ENCODE measurements at places on chromosomes 7 and 10. TPM values are rescaled to one million over a fixed set of nuclear protein-coding genes. Genes with fewer than 3 reads are reported as not detected.

SPDYE6 gene
- total RNA-seq, result not detected

TLX1 gene
- not detected for total RNA-seq

FBXL13 gene
- 0.83 TPM for total RNA-seq

AP1S1 gene
- total RNA-seq, result 139 TPM

VAX1 gene
- total RNA-seq, result 1.3 TPM

SNX10 gene
- 2.2 TPM for total RNA-seq

PDK4 gene
- total RNA-seq, result 9.4 TPM

DDX50 gene
- 30.4 TPM for total RNA-seq

AHR gene
- 7.4 TPM for total RNA-seq

DCLRE1C gene
- 7.0 TPM for total RNA-seq

VPS37D gene
- total RNA-seq, result 2.6 TPM

ABCA13 gene
- not detected for total RNA-seq

HOGA1 gene
- total RNA-seq, result 1.7 TPM

COL26A1 gene
- 0.62 TPM for total RNA-seq

C10orf95 gene
- 0.34 TPM for total RNA-seq

STEAP4 gene
- total RNA-seq, result not detected

ARMC10 gene
- 34.6 TPM for total RNA-seq

CPA1 gene
- not detected for total RNA-seq

MYL7 gene
- not detected for total RNA-seq

HIPK2 gene
- 44.2 TPM for total RNA-seq

LRRD1 gene
- not detected for total RNA-seq

All from A549 treated with ZK216348 at 1 μM for 4 hours (cell line).